ENCODE measurements at places on chromosomes 6 and 20.

DNA sequence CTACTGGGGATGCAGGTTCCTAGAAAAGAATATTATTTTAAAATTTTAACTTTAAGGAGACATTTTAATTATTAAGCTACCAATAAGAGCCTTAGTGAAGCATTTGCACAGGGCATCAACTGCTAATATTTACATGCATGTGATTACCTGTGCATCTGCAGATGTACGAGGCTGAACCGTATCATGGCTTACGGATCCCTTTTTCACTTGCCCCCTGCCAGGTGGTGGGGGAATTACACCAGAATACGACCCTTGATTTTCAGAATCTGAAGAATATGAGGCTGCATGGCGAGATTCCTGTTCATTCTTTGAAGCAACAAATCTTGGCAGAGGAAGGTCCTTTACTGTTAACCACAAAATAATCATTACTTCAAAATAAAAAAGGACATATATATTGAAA is 42.7 kb downstream of the REPS1 start:
- no peak for DNase-seq

DNA sequence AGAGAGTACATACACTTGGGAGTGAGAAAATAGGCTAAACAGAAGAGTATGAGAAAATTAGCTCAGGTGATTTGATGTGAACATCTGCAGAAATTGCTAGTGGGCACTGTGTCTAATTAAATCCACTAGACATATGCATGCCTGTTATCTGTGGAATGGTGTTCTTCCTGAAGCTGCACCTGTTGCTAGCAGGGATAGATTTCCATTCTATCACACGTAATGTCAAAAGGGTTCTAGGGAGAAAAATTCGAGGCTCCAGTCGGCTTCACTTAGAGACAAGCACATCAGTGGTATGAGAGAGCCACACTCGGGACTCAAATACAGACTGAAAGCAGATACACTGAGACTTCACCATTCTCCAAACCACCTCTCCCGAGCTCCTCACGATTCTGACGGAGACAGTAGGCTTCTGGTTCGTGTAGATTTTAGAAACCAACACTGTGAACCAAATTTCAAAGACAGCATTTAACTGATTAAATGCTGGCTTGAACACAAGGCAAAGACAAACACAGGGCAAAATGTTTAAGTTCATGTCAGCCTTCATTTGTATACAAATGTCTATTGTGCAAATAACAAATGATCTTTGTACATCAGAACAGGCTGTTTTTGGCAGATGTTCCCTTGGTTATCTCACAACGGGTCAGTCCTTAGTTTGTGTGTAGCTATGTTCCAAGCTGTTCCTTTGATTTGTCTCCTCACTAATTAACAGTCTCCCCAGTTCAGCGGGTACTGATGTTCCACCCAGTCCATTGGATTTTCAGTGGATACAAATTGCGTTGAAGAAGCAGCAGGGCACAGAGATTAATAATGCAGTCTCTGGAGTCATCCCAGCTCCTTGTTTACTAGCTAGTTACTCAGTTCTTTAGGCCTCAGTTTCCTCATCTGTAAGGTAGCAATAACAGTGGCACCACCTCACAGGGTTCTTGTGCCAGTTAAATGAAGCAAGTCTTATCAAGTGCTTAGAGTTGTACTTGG is 131.0 kb upstream of the IFNGR1 start:
- no peak for DNase-seq

- no peak for DNase-seq
These were observed 66.7 kb downstream of the CDC5L start for GRCh38 chr6:44454198-44454597.

GRCh38 chr6:125728739-125729138 is 20.7 kb upstream of the HEY2 start:
- DNase-seq: no peak

- no peak for DNase-seq
These were observed 193.2 kb downstream of the ADGB start for GRCh38 chr6:146791930-146792329.

GRCh38 chr20:63830841-63831588 is at the start of gene ZBTB46:
Gene ZBTB46, minus strand, starts transcription at chr20:63831264. Its CDS starts 40,507 bp downstream, at chr20:63790757.
- peak; percentile 53 for DNase-seq

- peak; percentile 49 for DNase-seq
These were observed 338.1 kb downstream of the SYNE1 start for GRCh38 chr6:152298848-152299735.

- no peak for DNase-seq
These were observed 69.9 kb upstream of the HDAC2 start for GRCh38 chr6:114040871-114041270.

DNA sequence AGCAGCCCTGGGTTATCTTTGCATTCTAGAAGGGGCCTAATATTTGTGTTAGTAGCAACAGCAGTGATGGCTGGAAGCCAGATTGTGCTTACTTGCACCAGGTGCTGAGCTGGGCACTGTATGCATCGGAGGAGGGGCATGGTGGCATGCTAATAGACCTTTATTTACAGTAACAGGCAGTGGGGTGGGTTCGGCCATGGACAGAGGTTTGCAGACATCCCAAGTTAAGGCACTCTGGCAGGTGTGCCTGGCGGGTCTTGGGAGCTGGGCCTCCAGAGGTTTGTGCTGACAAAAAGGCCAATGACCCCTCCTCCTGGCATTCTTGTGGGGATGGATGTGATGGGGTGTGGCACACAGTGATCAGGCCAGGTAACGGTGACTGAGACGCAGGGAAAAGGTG is 39.0 kb upstream of the CD93 start:
- no peak for DNase-seq

DNA sequence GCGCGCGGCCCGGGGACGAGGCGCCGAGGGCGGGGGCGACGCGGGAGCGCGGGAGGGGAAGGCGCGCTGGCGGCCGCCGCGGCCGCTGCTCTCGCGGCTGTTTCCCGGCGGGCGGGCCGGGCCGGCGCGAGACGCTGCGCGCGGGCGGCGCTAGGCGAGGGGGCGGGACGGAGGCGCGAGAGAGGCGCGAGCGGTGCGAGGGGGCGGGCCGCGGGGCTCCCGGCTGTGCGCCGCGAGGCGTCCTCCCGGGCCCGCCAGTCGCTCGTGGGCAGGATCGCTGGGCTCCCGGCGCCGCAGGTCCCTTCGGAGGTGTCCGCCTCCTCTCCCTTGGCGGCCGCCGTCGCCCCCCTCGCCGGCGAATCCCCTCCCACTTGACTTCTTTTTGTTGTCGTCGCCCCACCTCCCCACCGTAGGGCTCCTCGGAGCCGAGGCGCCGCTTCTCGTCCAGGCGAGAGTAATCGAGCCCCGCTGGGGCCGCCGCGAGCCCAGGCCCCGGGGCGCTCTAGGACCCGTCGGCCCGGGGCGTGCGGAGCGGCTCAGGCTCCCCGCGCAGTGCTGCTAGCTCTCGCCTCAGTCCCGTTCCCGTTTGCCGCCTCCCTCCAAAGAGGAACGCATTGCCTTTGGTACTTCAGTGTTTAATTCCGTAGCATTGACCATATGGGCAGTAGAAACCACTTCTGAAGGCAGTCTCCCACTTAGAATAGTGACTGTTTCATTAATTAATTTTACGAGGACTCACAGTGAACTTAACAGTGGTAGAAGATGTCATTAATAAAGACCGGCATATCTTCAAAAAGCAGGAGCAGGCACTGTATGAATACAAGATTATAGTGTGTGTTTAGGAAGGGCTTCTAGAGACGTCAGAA is at the start of gene RANBP9:
Gene RANBP9 (minus strand): TSS at position 103 of the 866 bp plus-strand sequence. CDS start 330 bp downstream, outside the sequence.
- DNase-seq: peak; percentile 89

All from MM.1S (cell line).